ENCODE measurements at places on chromosomes 1 and 21.

- no peak for DNase-seq
Measured at GRCh38 chr1:203175237-203175826, at the start of gene MYBPH. MYBPH (minus strand) TSS chr1:203175826; CDS start chr1:203175755, 71 bp downstream.

DNA sequence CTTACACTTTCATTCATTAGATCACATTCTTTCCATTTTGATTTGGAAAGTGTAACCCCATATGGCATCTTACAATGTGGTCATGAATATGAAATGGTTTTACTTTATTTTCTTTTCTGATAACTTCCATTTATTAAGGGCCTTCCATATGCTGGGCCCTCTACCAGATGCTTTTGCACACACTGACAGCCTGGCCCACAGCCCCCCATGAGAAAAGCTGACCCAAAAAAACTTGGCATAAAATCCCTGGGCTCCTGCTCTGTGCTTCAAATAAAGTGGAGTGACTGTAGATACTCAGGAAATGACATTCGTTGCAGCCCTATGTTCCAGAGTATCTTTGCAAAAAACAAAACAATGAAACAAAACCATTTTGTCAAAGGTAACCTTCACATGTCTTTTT, 48.8 kb downstream of the PRDX6 start:
- no peak for DNase-seq

GRCh38 chr1:246078126-246078887, 428.8 kb downstream of the SMYD3 start:
- no peak for DNase-seq

DNA sequence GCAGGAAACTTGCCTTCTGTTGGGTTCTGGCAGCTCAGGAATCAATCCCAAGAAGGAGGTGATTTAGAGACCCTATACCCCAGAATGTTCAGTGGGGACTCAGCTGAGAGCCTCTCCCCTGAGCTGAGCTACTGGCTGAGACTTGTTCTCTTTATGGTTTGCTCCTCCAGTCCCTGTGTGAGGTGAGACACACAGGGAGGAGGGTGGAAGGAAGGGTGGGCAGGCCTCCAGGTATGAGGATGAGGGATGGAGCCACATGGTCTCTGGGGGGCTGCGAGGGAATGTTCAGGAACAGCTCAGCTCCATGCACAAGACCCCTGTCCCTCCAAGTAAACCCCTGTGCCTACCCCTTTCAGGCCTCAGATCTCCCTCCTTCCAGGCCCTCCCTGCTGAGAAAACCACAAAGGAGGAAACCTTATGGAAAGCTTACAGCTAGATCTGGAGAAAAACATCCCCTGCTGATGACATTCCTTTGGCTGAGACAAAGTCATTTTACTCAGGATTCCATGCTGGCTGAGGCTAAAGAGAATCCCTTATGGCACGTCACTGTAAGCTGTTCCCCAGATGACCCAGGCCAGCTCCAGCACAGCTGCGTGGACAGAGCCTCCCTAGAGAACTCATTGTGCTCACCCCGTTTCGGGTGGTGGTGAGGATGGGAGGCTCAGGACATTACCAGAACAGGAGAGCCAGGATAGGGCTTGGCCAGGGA, 91.5 kb upstream of the IPO9 start:
- DNase-seq = no peak

DNA sequence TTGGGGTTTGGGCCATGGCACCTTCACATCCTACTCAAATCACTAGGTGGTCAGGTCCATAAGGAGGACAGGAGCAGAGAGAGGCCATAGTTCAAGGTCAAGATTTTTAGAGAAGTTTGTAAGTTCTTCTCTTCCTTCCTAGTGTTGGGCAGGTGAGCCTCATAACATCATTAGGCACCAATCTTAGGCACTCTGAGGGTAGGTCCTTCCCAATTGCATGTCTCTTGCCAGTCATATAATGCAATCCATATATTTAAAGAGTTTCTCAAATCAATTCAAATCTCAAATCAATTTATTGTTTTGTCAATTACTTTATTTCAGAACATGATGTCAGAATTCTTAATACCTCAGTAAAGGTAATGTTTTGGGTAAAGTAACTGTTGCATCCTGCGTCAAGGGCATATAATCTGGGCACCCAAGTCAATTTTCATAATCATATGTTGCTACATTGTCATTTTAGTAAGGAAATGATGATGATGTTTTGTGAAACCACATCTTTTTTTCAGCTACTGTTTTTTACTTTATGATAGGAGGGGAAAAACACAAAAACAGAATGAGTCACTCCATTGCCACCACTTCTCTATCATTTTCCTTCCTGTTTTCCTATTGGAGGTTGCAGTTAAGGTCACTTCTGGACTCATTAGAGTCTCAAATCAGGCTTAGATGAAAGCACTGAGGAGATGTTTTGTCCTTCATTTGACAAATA, 122.7 kb downstream of the UCHL5 start:
- DNase-seq = no peak

Measured in T1000 (cell line).